M059J (cell line): ENCODE measurements at places on chromosomes 2 and 18.

- peak; percentile 42 for DNase-seq
Measured at GRCh38 chr2:149422337-149422990, 92.1 kb downstream of the LYPD6 start.

DNA sequence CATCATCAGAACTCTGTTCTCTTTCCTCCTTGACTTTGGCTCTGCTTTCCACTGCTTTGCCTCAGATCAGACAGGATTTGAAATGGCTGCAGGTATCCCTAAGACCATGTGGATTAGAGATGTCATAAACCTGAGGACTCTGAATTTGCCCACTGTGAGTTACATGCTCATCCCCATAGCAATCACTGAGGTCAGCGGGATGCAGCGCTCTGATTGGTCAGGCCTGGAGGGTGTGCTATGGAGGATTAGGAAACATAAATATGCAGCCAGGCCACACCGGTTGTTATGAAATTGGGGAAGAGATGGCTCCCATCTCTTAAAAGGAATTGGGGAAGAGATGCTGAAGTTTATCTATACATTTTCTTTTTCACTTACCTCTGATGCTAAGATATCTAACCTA lies 73.7 kb upstream of the DNAJC10 start:
- DNase-seq = peak; percentile 52

GRCh38 chr2:206176121-206176520 lies 16.4 kb downstream of the EEF1B2 start:
- DNase-seq = no peak

- peak; percentile 75 for DNase-seq
Measured at GRCh38 chr2:226179010-226179409, 620.6 kb downstream of the IRS1 start.

DNA sequence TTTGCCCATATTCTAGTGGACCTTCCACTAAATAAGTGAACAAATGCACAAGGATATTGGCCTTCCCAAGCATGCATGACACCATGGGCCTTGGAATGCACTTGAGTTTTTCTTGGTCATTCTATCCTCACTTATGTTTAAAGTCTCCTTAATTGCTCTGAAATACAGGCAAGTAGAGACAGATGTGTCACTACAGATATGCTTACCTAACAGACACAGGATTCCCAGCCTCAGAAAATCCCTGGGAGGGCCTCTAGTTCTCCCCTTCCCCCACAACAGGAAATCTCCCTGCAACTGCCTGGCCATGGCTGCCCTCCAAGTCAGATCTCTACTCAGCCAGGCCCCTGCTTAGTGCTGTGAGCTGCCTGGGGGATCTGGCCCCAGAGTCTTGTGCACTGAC lies 445.2 kb downstream of the IRS1 start:
- peak; percentile 65 for DNase-seq

- peak; percentile 51 for DNase-seq
Measured at GRCh38 chr2:190530248-190530900, 4.1 kb downstream of the NEMP2 start.

- no peak for DNase-seq
Measured at GRCh38 chr2:233059797-233060500, at the start of gene INPP5D. INPP5D (plus strand) TSS chr2:233060342; CDS start chr2:233060479, 137 bp downstream.

DNA sequence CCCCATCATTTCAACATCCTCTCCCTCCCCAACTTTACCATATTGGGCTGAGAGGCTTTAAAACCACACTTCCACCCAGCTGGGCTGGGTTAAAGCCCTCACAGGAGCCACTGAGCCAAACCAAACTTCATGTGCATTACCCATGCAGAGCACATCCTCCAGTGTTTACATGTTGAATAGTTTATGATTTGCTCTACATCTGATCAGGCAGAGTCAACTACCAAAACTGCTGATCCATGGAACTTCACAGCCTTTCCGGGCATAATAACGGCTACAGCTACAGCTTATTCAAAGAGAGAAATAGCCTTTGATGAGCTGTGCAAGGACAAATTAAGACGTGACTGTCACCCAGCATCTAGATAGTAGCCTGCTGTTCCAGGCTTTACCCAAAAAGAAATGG lies 39.0 kb downstream of the MAIP1 start:
- DNase-seq = no peak

DNA sequence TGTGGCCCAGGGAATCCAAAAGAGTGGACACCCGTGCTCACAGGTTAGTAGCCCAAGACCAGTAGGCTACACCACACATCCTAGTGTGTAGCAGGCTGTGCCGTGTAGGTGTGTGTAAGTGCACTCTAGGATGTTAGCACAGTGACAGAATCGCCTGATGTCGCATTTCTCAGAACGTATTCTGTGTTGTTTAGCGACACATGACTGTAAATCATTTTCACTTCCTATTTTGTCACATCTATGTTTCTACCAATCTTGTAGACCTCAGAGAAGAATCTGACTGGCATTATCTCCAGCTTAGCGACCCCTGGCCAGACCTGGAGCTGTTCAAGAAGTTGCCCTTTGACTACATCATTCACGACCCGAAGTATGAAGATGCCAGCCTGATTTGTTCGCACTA lies 45.1 kb downstream of the NTSR2 start:
- no peak for DNase-seq

GRCh38 chr2:103738606-103739005 lies 976.8 kb downstream of the TMEM182 start:
- DNase-seq = no peak

GRCh38 chr2:103132536-103133217 lies 370.8 kb downstream of the TMEM182 start:
- no peak for DNase-seq

DNA sequence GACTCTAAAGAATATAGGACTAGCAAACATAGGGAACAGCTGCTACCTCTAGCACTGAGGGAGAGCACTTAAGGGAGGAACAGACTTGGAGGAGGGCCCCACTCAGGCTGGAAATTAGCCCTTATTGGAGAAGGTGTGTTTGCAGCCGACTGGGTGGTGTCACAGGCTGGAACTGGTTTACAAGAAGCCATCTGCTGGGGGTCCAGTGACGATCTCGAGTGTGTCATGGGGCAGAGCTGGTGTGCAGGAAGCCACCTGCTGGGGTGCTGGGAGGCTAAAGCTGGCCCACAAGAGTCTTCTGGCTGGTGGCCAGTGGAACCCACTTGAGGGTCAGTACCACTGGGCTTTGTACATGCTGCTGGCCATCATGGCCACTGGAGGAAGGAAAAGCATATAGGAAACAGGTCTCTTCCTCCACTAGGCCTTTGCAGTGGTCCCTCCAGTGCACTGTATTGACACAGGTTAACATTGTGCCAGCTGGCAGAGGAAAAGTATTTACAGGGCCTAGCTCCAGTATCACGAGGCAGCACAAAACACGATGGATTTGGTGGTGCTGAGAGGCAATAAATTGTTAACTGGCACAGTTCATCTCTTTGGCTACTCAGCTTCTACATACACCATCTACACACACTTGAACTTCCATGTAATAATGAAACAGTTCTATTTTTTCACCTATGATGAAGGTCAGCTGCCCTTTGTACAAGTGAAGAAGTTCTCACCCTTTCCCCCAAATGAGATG lies 43.6 kb downstream of the MAP3K20 start:
- DNase-seq = no peak

GRCh38 chr18:72866442-72866900 lies 1.3 kb downstream of the NETO1 start:
- no peak for DNase-seq

GRCh38 chr2:192886636-192887035 lies 691.9 kb upstream of the TMEFF2 start:
- DNase-seq = no peak
